ENCODE measurements at places on chromosomes 1 and 21.

GRCh38 chr1:247357781-247358211, 26.1 kb upstream of the ZNF496 start:
- peak; percentile 29 for DNase-seq

GRCh38 chr1:19728413-19729145, 63.9 kb downstream of the HTR6 start:
- no peak for DNase-seq

- no peak for DNase-seq
Observed at GRCh38 chr1:231862611-231863010, 236.0 kb downstream of the DISC1 start.

DNA sequence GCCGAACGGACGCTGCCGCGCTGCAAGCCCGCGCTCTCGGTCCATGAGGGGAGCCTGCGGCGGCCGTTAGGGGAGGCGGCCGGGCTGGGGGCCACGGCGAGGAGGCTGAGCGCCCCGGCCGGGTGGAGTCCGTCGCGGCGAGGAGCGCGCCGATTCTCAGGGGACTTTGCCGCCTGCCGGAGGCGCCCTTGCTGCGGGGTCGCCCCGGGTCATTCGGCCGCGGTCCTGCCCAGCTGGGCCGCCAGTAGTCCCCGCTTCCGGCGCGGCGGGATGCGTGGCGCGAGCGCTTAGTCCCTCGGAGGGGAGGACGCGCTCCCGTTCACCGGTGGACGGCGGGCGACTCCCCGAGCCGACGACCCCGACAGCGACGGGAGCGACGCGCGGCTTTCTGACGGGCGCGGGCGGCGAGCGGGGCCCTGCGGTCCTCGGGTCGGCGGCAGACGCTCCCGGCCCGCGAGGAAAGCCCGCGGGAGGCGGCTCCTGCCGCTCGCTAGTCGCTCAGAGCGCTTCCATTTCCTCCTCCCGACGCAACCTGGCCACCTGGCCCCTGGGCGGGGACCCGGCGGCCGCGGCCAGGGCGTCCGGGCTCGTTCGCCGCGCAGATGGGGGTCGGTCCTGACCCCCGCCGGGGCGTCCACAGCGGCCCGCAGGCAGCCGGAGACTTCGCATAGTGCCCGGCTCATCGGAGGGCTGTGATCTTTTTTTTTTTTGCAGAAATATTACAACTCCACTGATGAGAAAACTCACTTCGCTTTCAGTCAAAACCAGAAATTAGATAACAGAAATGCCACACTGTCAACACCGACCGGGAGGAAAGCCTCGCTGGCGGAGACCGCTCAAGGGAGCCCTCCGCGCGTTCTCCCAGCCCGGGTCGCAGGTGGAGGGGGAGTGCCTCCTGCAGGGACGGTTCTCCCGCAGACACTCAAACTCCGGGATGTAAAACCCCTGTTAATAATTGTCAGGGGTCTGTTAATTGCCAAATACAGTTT, 641 bp upstream of the ZBTB21 start:
- DNase-seq: no peak

DNA sequence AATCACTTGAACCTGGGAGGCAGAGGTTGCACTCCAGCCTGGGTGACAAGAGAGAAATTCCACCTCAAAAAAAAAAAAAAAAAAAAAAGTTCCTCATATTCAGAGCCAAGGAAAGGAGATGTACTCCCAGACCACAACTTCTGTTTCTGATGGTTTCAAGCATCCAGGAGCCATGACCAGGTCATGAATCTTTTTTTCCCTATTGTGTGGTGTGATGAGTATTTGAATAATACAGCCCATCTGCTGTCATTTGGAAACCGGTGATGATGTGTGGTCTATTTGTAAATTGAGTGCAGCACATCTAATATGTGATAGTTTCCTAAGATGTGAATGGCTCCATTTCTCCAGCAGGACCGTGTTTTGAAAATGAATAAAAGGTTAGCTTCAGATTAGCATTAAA, 18.6 kb downstream of the PIK3CD start:
- no peak for DNase-seq

DNA sequence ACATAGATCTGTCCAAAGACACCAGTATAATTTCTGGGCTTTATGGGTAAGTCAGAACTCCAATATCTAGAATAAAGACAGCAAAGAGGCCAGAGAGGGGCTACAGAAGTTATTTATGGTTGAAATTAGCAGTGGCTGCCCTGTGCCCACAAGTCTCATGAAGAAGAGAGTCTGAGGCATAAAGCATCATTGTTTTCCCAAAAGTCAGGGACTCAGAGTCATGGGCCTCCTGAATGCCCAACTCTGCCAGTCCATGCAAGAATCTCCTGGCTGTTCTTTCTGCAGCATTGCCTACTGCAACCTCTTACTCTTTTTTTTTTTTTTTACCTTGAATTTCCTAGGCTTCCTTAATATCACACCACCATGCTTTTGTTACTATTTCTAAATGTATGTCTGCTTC, 49.6 kb downstream of the PLPP3 start:
- DNase-seq: no peak

- no peak for DNase-seq
Observed at GRCh38 chr1:168719306-168720111, 9.5 kb downstream of the DPT start.

- no peak for DNase-seq
Observed at GRCh38 chr1:19400192-19400611, 85.1 kb downstream of the CAPZB start.

All from AG09319 (cell line).